NCI-H510A treated with DMSO at 0.1 percent for 48 hours (cell line): ENCODE measurements at places on chromosomes 5 and 9.

- DNase-seq, result no peak
Measured at GRCh38 chr9:132833550-132834121, 44.4 kb downstream of the AK8 start.

- DNase-seq, result no peak
Measured at GRCh38 chr5:108801776-108802175, 54.1 kb downstream of the FER start.

- DNase-seq, result no peak
Measured at GRCh38 chr5:127863610-127864395, 160.6 kb downstream of the CCDC192 start.

DNA sequence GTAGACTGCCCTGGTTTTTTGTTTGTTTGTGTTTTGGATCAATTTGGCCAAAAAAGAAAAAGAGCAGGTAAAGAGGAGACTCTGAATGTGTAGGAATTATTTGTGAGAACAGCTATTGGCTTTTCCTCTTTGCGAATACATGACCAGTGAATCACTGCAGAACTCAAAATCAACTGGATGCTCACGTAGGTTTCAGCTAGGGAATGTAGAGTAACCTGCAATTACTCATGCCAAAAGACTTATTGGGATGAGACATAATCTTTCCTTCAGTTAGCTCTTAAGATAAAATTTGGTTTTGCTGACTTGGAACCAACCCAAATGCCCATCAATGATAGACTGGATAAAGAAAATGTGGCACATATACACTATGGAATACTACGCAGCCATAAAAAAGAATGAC is 348.0 kb downstream of the NPR3 start:
- no peak for DNase-seq

DNA sequence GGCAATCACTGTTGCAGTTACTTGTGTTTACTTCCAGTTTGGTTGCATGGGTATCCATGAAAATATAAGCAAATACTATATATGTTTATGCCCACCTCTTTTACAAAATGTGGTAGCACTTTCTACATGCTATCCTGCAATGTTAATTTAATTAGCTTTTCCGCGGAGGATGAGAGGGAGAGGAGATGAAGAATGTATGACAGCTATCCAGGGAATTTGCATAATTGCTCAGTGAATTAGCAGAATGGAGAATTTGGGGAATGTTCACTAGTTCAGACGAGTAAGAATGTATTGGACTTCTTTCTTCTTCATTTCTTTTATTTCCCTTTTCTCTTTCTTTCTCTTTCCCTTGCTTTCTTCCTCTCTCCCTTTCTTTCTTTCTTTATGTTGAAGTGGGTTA is 140.7 kb upstream of the SLC28A3 start:
- DNase-seq, result no peak
